A673 (cell line): ENCODE measurements at places on chromosomes 16 and 17. TPM values are rescaled to one million over a fixed set of nuclear protein-coding genes. Genes with fewer than 3 reads are reported as not detected.

DNA sequence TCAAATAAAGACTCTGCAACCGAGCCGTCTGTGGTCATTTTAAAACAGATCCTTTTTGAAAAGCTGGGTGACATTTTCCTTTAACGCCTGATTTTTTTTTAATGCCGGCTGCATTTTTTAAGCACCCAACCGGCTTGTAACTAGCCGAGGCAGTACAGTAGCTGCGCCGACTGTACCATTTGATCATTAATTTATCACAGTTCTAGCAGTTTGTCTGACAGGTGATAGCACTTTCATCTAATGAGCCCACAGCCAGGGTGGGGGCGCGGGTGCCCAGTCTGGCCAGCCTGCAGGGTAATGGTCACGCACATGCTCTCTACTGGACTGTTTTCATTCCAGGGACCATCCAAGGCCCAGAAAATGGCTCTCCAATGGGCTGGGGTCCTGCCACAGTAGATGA, 68.8 kb downstream of the IRX5 start:
- DNase-seq, result no peak

The SYCE1L gene
- 0.63 TPM in 1 of 2 replicates, not detected in the other for total RNA-seq

DNA sequence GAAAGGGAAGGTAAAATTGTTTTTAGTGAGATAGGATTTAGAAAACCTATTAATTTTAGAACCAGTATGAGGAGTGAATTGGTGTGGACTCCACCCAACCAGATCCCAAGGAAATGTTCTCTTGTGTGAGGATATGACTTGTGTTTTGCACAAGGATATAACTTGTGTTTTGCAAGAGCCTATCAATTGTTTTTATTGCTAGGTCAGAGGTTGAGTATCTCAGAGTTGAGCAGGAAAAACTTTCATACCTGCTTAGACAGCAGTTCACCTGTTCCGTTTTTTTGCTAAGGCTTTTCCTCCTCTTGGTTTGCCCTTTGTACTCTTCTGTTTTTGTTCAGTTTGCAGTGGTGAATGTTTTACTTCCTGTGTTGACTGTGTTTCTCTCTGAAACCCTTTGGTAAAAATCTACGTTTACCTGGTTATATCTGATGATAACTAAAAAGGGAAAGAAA, 5.1 kb downstream of the NBR1 start:
- no peak for DNase-seq

DNA sequence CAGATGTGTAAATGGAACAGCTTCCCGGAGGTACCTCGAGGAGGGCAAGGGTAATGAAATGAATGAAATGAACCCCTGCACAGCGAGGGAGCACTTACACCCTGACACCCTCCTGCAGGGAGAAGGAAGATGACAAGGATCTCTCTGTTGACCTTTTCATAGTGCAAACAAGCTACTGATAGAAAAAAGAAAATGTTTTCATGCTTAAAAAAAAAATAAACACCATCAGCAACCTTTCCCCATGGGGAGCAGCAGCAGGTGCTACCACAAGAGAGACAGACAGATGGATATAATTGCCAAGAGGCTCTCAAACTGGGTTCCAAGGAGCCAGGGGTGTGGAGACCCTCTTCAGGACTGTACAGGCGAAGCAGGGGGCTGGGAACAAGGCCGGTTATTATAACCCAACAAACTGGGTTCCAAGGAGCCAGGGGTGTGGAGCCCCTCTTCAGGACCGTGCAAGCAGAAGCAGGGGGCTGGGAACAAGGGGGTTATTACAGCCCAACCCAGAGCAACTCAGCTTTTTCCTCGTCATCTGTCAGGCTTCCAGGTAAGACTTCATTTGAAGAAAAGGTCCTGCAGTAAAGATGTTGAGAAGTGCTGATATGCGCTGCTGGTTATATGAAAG, 718 bp upstream of the RPH3AL start:
- DNase-seq, result no peak

The CCL16 gene
- not detected in 2 replicates for total RNA-seq

- no peak for DNase-seq
These were observed 3.7 kb upstream of the PIK3R6 start for GRCh38 chr17:8871081-8871581.

The CTRB2 gene
- not detected in 2 replicates for total RNA-seq
